Colonic mucosa (tissue), 4 donors: ENCODE measurements at places on chromosomes 2 and 18. TPM values are rescaled to one million over a fixed set of nuclear protein-coding genes. Genes with fewer than 3 reads are reported as not detected.

- no peak for DNase-seq
These were observed 327.9 kb downstream of the CLIP4 start for GRCh38 chr2:29443151-29443550.

- DNase-seq = peak; percentile 42
These were observed 583 bp downstream of the HIBCH start for GRCh38 chr2:190318931-190319554.

- peak; percentile 53 for DNase-seq
These were observed 26.0 kb upstream of the NOTO start for GRCh38 chr2:73176205-73176880.

- DNase-seq = no peak
These were observed 493.6 kb upstream of the SPHKAP start for GRCh38 chr2:228675091-228675490.

DNA sequence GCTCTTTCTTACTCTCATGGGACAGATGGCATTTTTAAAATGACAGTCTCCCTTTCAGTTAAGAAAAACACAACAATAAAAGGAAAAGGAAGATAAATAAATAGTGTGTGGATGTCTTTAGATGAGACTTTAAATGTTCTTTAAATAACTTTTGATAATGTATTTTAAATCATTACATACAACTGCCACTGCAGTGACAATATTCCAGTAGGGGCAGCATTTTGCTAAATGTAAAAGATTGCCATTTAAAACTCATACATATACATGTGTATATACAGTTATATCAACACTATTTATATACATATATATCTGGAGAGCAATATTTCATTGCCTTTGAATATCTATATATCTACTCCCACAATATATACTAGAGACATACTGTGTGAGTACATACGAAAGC is 90.7 kb downstream of the INO80D start:
- no peak for DNase-seq

DNA sequence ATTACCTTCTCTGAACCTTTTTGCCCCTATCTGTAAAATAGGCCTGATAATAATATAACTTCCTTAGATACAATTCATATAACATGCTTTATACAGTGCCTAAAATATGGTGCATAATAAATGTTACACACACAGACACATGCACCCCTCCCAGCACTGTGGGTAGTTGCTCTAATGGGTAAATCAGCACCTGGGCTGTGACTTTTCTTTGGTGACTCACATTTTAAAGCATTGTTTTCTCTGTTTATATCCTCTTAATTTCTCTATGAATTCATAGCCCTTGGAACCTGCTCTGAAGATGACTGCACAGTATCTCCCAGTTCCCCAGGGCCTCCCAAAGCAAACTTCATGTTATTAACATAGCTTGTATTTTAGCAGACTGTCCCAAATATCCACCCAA is 248.2 kb upstream of the TNP1 start:
- no peak for DNase-seq

GRCh38 chr18:52610451-52611115 is 270.6 kb downstream of the DCC start:
- DNase-seq = no peak

DNA sequence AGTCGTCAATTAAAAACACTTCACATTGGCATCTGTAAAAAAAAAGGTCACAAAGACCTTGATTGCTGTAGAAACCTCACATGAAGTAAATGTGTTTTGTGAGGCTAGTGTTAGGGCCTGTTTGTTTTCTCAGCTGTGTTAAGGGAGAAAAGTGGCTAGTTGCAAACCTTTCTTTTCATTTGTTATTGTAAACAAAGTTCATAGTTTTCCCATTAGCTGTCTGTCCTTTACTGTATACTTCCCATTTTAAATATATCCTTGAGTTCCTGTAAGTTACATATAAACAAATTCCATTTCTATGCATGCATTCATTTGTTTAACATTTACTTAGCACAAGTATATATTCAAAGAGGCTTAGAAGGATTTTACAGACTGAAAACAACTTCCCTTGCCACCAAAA is 1250.2 kb downstream of the LRP1B start:
- DNase-seq = no peak

DNA sequence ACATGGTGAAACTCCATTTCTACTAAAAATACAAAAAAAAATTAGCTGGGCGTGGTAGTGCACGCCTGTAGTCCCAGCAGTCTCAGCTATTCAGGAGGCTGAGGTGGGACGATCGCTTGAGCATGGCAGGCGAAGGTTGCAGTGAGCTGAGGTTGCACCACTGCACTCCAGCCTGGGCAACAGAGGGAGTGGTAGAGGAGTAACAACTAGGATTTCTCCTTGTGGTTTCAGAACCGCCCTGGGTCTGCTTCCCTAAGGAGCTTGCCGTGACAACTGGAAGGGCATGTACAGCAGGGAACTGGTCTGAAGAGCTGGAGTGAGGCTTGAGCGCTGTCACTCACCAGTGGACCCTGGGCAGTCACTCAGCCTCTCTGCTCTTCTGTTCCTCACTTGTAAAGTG is 29.1 kb downstream of the REEP1 start:
- DNase-seq = no peak

DNA sequence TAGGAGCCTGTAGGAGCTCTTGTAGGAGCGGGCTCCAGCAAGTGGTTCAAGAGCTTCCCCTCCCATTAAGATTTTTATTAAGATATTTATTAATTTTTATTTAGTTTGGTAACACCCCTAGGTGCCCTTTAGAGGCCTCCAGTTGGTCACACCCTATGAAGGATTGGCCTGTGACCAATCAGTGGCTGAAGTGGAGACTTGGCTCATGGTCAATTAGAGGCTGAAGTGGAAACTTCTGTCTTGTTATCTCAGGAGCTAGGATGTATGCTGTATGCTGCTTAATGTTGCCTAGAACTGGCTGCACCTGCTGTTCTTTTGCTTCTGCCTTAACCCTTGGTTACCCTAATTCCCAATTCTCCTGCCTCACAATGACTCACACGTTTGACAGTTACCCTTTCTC is 48.7 kb downstream of the DHRS9 start:
- no peak for DNase-seq

- no peak for DNase-seq
These were observed 5.2 kb upstream of the KCNK3 start for GRCh38 chr2:26687328-26687727.

- no peak for DNase-seq
These were observed 90.0 kb upstream of the HS6ST1 start for GRCh38 chr2:128408349-128409305.

- no peak for DNase-seq
These were observed 18.1 kb upstream of the TAF1B start for GRCh38 chr2:9824956-9825720.

DNA sequence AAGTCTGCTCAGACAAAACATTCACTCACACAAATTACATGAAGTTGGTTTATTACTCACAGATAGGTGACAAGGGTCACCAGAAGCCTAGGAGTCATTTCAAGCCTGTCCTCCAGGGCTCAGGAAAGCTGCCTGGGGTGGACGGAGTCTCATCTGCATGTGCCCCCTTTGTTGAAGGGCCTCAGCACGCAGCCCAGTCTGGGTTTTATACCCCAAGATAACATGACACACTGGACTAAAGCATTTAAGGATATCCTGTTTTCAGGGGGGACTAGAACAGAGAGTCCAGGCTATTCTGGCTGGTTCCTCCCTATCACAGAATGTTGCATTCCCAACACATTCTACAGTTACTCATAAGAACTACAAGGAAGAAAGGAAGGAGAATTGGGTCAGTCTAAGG is 164.7 kb downstream of the MREG start:
- no peak for DNase-seq

DNA sequence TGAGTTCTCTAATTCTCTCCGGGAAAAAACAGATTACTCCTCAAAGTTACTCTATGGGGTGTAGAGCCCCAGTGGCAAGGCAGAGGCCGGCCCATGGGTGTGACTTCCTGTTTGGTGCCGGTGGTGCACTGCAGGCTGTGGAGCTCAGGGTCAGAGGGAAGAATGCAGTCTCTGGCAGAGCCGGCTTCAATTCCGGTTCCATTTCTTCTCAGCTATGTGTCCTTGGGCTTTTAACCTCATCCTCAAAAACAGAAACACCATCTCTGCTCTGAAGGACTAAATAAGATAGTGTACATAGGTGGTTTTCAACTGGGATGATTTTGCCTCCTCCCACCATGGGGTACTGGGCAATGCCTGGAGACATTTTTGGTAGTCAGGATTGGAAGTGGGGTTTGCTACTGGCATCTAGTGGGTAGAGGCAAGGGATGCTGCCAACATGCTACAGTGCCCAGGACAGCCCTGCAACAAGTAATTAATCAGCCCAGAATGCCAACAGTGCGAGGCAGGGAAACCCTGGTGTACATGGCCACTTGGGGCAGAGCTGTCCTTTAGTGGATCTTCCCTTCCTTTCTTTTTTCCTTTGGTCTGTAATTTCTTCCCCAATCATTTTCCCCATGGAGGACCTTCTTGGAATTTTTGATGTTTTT is 81.2 kb downstream of the INSIG2 start:
- no peak for DNase-seq

DNA sequence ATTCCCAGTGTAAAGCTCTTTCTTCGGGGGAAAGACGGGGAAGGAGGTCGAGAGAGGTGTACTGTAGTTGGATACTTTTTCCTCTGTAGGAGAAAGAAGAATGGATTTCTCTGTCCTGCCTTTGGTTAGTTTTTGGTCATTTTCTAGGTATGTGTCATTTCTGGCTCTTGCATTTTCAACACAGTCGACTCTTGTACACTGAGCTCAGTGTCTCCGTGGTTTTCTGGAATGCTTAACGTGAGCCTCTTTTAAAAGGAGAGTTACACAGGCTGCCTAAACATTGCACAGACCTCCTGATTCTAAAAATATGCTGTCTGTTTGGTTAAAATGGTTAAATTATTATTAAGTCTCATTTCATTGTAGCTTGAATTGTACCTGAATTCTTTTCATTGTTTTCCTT is 21.8 kb upstream of the GLS start:
- no peak for DNase-seq

DNA sequence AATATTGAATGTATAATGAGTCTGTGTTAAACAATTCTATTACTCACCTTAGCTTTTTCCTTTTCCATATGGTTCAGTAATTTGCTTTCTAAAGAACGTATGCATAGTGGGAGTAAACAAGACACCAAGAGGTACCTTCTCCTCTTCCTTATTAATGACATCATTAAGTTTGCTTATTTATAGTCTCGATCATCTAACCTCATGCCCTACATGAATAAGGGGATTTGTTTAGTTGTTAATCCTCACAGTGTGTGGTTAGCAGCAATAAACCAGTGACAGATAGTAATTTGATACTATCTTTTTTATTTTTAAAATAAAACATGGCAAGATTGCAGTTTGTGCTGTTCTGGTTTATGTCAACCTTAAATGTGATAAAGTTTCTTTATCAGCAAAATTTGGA is 69.7 kb downstream of the COBLL1 start:
- DNase-seq = no peak

DNA sequence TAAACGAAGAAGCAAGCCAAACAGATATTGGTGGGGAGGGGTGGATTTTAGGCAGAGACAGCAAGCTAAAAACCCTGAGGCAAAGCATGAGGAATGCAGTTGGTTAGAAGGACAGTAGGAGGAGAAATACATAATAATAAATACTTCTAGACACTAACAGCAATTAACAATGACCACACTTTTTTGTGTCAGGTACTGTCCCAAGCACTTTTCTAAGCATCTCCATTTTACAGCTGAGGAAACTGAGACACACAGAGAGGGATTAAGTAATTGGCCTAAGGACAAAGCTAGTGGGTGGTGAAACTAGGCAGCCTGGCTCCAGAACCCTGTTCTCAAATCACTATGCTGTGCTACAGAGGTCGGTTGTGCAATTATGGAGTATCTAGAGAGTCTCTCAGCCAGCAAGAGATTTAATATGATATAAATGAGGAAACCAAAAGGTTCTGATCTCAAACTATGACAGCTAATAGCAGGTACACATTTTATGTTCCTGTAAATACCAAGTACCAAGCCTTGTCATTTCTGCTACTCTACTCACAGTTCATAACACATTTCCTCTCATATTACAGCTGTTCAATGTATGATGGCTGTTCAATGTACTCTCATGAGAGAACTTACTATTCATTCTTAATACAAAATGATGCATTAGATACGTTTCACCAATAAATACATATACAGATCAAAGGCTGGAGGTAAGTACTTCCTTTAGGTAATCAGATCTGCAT is 5.3 kb downstream of the MAP4K3 start:
- DNase-seq = no peak

GRCh38 chr18:27954226-27954625 is 222.7 kb downstream of the CDH2 start:
- no peak for DNase-seq

GRCh38 chr2:85724731-85725181 is 29.0 kb upstream of the ATOH8 start:
- no peak for DNase-seq

DNA sequence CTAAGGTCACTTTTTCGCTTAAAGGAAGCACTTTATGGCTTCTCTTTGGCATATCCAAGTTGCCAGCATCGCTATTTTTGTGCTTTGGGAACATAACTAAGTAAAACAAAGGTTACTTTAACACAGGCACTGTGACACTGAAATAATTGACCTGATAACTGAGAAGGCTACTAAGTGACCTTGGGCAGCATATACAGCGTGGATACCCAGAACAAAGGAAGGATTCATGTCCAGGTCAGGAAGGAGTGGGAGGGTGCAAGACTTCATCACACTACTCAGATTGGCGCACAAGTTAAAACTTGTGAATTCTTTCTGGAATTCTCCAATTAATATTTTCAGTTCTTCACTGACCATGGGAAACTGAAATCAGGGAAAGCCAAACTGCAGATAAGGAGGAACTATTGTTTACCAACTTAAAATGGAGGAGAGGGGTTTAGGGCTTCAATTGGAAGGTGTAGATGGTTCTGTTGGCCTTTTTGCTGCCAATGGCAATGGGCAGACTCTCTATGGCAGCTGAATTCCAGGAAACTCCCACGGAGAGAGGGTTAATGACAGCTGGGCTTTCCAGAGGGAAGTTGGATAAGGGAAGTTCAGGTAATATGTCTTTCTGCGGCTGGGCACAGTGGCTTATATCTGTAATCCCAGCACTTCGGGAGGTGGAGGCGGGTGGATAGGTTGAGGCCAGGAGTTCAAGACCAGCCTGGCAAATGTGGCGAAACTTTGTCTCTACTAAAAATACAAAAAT is 45.3 kb downstream of the COMMD1 start:
- no peak for DNase-seq

- DNase-seq = no peak
These were observed 13.8 kb upstream of the MYOM1 start for GRCh38 chr18:3233433-3234168.

GRCh38 chr2:160253440-160254188 is 53.5 kb upstream of the ITGB6 start:
- DNase-seq = no peak

- no peak for DNase-seq
These were observed 84.1 kb downstream of the BOD1L2 start for GRCh38 chr18:57230861-57231585.

Gene SLC4A5
- 2.8 TPM for total RNA-seq

Gene NT5DC4
- total RNA-seq = not detected

Gene DNER
- 0.27 TPM for total RNA-seq

Gene LYG2
- not detected for total RNA-seq

Gene ALPP
- 0.11 TPM for total RNA-seq

Gene SFTPB
- 17.3 TPM for total RNA-seq

Gene MYO7B
- 159 TPM for total RNA-seq

Gene CKAP2L
- 6.4 TPM for total RNA-seq

Gene SLC1A4
- total RNA-seq = 32.4 TPM

Gene TRABD2A
- 88.1 TPM for total RNA-seq

Gene ANKRD29
- total RNA-seq = 1.1 TPM

Gene ATP6V1C2
- 1.7 TPM for total RNA-seq

Gene CNDP1
- 0.10 TPM for total RNA-seq

Gene POU3F3
- total RNA-seq = 0.42 TPM
